ENCODE measurements at places on chromosomes 2 and 18.

DNA sequence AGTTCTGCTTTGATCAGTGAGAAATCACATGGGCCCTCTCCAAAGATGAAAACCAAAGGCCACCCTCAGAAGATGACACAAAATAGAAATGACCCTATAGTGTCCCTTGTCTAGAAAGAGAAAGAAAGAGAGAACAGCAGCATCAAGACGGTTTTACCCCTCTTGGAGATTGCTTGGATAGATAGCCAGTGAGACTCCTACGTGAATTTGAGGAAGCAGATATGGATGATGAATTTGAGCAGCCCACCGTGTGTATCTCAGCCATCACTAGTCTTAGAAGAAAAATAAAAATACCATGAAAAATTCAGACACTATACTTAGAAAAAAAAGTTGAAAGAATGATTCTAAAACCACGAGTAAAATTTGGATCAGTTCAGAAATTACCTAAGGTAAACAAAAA lies 329.1 kb upstream of the CNTNAP5 start:
- no peak for DNase-seq

DNA sequence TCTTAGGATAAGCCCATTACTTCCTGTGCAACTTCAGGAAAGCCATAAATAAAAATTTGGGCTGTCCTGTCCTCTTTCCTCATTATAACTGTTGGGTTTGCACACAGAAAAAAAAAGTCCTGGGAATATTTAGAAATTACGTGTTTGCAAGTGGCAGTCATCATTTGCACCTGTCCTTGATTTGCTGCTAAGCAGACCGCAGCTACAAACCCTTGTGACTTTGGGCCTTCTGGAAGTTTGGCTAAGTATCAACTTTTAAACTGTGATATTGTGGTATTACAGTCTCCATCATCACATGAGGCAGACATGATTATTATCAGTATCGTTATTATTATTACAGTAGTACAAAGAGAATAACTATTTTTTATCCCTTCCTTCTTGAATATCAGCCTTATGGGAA lies 260.7 kb upstream of the SESTD1 start:
- no peak for DNase-seq

DNA sequence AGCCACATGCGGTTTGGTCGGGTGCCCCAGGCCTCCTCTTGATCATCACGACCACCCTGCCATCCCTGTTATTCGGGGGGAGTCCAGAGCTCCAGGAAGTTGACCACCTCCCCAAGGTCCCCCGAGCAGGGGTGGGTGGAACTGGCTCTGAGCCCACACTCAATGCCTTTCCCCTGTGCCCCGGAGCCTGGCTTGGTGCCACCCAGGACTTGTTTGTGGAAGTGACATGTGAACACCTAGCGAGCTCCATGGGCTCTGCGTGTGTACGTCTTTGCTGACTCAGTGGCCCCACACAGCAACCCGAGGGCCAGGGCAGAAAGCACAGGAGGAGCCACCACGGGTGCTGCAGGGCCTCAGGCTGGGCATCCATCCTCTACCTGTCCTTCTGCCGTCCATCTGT lies 32.5 kb downstream of the ODC1 start:
- no peak for DNase-seq

GRCh38 chr2:203500951-203501350 lies 34.1 kb downstream of the RAPH1 start:
- no peak for DNase-seq

GRCh38 chr18:66599190-66599589 lies 4.7 kb downstream of the CDH19 start:
- no peak for DNase-seq

DNA sequence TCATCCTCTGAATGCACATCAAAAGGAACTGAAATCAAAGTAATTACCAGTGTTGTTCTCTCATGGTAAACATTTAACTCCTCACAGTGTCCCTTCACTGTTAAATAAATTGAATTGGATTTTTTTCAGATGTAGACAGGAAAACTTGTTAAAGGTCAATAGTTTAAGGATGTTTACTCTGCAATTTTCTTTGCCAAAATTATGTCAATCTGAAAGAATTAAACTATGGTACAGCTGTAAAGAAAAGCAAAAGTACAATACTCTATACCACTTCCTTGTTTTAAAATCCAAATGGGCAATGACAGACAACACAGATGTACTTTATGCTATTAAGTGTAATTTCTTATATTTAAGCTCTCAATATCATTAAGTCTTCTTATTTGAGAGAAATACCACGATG lies 153.2 kb downstream of the WDPCP start:
- no peak for DNase-seq

- DNase-seq, result no peak
Observed at GRCh38 chr18:75244351-75245313, 34.0 kb downstream of the TSHZ1 start.

- DNase-seq, result no peak
Observed at GRCh38 chr2:32865399-32866068, 81.2 kb upstream of the LTBP1 start.

GRCh38 chr2:36572054-36572718 lies 25.8 kb downstream of the FEZ2 start:
- no peak for DNase-seq

- DNase-seq, result no peak
Observed at GRCh38 chr18:38587571-38587970, 1022.0 kb upstream of the CELF4 start.

DNA sequence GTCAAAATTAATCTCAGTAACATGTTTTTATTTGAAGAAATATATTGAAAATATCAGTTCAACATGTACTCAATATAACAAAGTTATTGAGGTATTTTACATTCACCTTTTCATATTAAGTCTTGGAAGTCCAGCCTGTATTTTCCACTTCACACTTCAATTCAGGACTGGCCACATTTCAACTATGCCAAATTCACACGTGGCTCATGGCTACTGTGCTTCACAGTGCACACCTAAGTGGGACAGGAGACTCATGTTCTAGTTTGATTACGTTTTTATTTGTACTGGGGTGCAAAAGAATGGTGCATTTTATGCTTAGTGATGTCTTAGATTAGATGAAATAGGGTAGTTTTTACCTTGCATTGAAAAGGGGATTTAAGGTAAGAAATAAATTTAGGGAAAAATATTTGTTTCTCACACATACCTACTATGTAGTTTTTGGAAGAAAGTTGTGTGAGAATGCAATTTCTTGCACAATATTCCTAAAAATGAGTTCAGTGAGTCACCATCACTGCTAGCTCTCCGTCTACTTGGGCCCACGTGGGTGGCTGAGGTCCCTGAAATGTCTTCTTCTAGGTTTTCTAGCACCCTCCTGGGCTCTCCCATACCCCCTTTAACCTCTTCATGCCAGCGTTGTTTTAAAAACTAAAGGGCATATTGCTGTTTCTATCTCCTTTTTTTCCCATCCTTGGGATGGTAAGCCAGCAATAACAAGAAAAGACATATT lies 87.0 kb downstream of the ST6GAL2 start:
- DNase-seq, result no peak

GRCh38 chr2:237717366-237718276 lies 81.0 kb upstream of the RBM44 start:
- DNase-seq, result no peak

- no peak for DNase-seq
Observed at GRCh38 chr2:128738446-128739110, 419.9 kb upstream of the HS6ST1 start.

DNA sequence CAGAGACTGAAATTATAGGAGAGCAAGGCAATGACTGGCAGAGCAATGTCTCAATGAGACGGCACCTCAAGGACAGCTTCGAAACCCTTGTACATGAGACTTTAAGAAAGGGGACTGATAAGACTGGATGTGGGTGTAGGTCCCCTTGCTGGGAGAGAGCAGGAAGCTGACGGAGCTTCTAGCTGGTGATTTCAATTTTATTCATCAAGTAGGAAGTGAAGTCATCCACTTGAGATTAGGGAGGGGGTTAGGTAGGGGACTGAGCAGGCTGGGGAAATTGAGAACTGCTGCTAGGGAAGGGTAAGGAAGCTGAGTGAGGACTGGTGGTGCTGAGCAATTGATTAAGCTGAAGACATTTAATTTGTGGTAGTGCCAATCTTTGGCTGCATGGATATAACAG lies 99.5 kb upstream of the ITGB6 start:
- no peak for DNase-seq

- no peak for DNase-seq
Observed at GRCh38 chr2:25088817-25089516, 47.1 kb downstream of the EFR3B start.

DNA sequence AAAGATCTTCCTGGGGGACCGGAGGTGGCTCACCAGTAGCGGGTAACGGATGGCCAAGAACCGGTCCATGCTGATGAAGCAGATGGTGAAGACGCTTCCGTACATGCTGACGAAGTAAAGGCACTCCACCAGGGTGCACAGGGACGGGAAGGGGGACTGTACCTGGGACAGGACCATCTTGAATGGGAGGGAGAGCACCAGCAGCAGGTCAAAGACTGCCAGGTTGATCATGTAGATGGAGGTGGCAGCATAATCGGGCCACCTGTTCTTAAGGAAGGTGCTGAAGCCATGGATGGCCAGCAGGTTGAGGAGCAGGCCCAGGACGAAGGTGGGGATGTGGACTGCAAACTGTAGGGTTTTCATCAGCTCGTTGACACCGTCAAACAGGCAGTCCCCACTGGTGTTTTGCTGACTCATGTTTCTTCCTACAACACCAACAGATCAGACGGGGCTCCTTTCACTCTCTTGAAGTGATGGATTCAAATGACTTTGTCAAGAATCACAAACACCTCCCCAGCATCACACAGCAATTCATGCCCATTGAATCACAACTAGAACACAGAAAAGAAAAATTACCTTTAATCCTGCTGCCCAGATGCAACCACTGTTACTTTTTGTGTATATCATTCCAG lies 14.4 kb downstream of the GPR55 start:
- no peak for DNase-seq
